ENCODE measurements at places on chromosomes 4 and X. TPM values are rescaled to one million over a fixed set of nuclear protein-coding genes. Genes with fewer than 3 reads are reported as not detected.

- peak; percentile 93 for DNase-seq
Observed at GRCh38 chr4:92305148-92305877, 1.5 kb downstream of the GRID2 start.

DNA sequence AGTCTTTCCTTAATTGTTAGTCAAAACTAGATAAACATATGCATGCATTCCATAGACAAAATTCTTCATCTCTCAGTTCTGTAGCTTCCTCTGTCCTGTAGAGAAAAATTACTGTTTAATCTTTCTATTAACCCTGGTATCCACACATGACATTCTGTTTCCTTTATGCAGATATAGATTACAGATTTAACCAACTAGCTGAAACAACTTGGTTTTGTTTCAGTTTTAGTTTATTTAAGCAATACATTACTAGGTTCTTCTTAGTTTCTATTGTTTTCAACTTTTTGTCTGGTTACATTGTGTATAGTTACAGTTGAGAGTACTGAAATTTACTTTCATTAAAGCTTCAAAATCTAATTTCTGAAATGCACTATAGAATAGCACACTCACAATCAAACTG lies 933.9 kb upstream of the EPHA5 start:
- DNase-seq: no peak

DNA sequence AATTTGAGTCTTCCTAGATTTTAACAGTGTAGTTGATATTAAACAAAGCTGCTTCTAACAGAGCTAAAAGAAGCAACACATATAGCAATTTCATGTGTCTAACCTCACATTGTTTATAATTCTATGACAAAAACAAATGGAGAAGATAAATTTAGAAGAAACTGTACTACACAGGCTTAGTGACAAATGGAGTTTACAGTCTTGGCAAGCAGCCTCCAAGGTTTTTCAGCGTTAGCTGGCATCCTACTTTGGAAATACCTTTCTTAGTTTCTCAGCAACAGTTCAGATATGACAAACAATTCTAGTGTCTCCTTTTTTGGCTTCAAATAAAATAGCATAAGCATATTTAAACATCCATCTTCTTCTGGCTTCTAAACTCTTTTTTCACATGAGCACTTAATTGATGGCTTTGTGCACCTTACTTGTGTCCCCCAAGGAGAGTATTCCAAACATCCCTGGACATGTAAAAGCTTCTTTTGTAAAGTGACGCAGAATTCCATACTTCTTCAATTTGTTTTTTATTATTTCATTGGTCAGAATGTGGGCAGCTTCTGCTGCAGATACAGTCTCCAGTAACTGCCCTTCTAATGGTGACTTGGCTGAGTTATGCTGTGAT lies 249.8 kb downstream of the ANTXR2 start:
- no peak for DNase-seq

ZDHHC15 gene
- 0.06 TPM for total RNA-seq

HMGB2 gene
- 334 TPM for total RNA-seq

ADH7 gene
- total RNA-seq: not detected

All from G401 (cell line).